ENCODE measurements at places on chromosomes 5 and 9.

- no peak for DNase-seq
Measured at GRCh38 chr5:10278658-10279279, 28.7 kb downstream of the CCT5 start.

- no peak for DNase-seq
Measured at GRCh38 chr5:168432903-168433302, 53.4 kb upstream of the RARS1 start.

DNA sequence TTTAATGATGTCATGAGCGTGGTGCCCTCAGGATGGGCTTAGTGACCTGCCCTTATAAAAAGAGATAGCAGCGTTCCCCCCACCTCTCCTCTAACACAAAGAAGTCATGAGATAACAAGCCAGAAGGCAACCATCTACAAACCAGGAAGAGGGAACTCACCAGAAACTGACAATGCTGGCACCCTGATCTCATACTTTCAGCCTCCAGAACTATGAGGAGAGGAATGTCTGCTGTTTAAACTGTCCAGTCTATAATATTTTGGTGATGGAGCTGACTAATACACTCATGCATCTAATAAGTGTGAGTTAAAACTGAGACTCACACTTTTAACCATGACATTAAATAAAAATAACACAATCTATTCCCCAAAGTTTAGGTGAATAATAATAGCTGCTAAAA is 156.1 kb upstream of the SPEF2 start:
- DNase-seq: no peak

DNA sequence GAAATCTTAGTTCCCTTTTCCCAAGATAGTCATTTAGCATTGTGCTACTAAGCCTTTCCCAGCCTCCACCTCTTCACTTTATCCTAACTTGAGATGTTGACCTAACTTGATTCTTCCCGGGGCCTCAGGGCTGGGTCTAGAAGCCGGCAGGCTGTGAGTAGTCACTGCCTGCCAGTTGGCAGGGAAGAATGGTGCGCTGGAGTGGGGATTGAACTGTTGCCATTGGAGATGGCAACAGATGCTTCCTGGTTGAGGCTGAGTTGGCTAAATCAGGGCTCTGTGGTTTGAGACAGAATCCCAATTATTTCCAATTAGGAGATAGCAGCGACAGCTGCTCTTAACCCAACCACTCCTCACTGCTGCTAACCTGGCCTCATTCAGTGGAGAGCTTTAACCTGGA is 343.1 kb downstream of the BRINP1 start:
- no peak for DNase-seq

GRCh38 chr5:180353980-180354452 is 880 bp upstream of the GFPT2 start:
- no peak for DNase-seq

- no peak for DNase-seq
Measured at GRCh38 chr5:132506094-132506692, 15.6 kb upstream of the IRF1 start.

DNA sequence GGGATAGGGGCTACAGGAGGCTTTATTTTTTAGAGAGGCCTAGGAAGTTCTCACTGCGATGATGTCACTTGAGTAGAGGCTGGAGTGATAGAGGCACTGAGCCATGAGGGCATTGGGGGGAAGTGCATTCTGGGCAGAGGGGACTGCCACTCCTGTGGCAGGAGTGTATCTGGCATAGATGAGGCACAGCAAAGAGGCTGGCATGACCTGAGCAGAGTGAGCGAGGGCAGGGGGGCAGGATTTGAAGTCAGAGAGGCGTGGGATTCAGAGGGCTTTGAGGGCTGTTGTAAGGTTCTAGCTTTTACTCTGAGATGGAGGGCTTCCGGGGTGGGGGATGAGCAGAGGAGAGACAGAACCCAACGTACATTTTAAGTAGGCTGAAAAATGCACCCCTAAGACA is 91.9 kb upstream of the SH3PXD2B start:
- no peak for DNase-seq

- no peak for DNase-seq
Measured at GRCh38 chr5:10733426-10733825, 27.6 kb downstream of the DAP start.

DNA sequence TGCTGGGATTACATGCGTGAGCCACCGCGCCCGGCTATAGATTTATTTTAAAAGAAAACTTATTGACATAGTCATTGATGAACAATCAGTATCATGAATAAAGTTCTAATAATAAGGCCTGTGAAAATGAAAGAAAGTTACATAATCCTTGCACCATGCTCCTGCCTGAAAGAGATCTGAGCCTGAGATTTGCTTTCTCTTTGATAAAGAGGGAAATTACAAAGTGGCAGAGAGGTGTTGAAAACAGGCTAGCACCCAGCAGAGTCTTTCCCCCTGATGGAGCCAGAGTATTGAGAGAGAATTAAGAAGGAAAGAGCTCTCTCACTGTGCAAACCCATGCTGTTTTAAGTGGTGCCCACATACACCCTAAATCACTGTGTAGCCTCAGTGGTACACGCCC is 37.2 kb downstream of the SLC6A7 start:
- DNase-seq: no peak

DNA sequence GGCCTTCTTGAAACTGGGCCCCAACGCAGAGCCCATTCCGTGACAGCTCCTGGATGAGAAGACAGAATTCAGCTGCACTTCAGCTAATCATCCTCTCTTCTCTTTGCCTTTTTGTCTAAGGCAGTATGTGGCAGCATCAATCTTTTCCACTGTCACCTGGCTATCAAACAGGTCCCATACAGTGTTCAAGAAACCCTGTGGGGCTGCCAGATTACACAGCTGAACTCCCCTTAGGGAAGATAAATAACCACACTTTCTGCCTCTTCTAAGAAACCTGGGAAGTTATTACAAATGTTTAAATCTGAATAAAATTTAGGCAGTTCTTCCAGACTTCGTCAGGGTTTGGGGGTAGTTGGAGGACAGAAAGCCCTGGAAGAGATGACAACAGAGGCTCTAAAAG is 61.0 kb downstream of the SPEF2 start:
- no peak for DNase-seq

DNA sequence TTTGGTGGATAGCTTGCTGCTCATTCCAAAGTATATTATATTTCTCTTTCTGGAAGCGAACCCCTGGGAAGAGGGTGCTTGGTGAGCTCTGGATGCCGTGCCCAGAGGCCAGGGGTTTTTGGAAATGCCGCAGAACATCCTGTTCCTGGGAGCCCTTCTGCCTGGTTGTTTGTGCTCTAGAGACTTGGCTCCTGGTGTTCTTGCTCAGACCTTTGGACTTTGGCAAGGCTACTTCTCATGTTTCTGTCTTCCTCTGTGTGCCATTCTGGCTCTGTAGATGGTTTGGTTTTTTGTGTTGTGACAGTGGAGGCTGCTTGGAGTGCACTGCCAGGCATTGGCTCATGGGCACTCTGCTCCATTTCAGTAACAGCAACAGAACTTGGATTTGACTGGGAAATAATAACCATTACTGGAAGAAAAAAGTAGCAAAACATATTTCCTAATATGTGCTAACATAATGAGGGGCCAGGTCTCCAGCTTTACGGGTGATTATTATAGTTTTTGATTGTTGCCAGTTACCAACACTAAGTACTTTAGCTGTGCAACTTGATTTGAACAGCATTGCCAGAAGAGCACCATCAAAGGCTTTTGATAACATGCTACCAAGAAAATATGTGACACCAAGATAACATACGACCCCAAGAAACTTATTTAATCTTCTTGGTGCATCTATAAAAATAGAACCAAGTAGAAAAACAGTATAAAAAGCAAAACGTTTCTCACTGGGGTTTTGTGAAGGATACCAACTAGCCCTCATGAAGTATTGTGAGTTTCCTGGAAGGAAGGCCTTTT is 94.2 kb downstream of the PCSK1 start:
- DNase-seq: no peak

GRCh38 chr5:100623719-100624118 is 88.5 kb downstream of the FAM174A start:
- peak; percentile 54 for DNase-seq

GRCh38 chr9:118882684-118883083 is 486.6 kb downstream of the BRINP1 start:
- DNase-seq: no peak

GRCh38 chr9:114084282-114085073 is 6.4 kb upstream of the AMBP start:
- DNase-seq: no peak

- DNase-seq: no peak
Measured at GRCh38 chr5:64763948-64764503, 4.5 kb downstream of the SREK1IP1 start.

- DNase-seq: no peak
Measured at GRCh38 chr5:62681117-62681850, 102.7 kb downstream of the LRRC70 start.

- DNase-seq: no peak
Measured at GRCh38 chr5:179254638-179255271, 90.5 kb downstream of the ADAMTS2 start.

DNA sequence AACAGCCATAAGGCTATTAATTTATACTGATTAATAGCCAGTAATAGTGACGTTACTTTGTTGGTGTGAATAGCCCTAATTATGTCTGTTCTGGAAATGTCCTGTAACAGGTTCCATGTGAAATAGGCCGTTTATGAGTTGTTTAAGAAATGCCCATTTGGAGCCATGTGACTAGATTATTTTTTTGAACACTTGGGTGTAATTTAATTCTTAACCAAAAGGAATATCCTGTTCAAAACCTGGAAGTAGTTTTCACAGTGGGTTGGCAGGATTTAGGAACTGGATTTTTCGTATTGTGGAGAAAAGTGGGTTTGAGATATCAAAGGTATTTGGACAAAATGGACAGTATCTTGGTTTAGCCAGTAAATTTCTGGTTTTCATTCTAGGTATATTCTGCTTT is 1.3 kb downstream of the TENT2 start:
- DNase-seq: no peak

GRCh38 chr9:122116448-122117173 is 23.5 kb upstream of the TTLL11 start:
- no peak for DNase-seq

DNA sequence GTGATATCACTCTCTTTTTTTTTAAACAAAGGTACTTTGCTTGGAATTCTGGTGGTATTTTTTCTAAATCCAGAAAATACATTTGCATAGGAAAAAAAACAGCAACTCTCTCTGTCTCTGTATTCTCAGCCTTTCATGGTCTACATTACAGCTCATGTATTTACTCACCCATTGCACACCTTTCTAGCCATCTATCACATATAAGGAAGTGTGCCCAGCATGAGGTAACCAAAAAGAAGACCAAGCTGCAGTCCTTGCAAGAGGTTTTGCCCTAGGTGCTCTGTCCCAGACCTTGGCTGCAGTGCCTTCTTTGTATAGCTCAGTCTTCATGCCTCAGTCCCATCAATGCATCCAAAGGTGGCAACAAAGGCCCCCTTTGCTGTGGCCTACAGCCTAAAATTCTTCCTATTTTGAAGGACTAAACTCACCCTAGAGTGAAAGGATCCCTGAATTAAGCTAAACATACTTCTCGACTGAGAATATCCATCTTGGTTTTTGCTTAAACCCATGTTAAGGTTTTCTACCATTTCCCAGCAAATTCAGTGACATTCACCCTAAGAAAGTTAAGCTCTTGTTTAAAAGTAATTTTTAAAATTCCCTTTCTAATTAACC is 446.4 kb downstream of the KIF4B start:
- no peak for DNase-seq
